ENCODE measurements at places on chromosomes 4 and X.

- no peak for DNase-seq
Observed at GRCh38 chrX:123206176-123206575, 22.1 kb downstream of the GRIA3 start.

- DNase-seq: no peak
Observed at GRCh38 chr4:19883841-19884240, 367.9 kb upstream of the SLIT2 start.

DNA sequence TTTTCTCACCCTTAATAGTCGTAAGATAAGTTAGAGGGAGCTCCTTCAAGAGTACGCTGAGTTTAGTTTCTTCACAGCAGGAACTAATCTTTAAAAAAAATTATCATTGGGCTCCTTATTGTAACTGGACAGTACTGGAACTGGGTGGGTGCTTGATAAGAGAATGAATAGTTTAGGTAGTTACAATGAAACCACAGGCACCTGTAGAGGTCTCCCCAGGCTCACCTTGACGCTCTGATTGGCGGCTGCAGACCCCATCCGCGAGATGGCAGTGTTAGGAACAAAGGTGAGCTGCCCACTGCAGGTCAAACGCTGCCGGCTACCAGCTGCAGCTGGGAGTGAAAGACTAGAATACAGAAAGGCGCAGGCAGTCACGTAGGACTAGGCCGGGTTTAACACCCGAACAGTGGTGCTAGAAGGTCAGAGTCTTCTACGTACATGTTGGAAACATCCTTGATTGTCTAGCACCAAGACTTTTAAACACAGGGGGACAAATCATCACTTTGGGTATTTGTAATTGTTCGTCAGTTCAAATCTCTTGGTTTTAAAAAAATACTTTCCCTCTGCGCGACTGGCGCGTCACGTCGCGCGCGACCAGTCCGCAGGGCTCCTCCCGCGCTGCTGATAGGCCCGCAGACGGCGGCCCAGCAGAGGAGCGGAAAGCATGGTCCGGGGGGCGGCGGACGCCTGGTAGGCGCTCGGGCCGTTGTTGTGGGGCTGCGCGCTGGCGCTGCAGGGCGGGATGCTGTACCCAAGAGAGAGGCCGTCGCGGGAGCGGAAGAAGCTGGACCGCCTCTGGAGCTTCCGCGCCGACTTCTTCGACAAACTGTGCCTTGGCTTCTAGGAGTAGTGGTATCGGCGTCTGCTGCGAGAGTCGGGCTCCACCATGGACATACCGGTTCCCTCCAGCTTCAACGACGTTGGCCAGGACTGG lies 45.6 kb downstream of the SMARCA5 start:
- peak; percentile 78 for DNase-seq

DNA sequence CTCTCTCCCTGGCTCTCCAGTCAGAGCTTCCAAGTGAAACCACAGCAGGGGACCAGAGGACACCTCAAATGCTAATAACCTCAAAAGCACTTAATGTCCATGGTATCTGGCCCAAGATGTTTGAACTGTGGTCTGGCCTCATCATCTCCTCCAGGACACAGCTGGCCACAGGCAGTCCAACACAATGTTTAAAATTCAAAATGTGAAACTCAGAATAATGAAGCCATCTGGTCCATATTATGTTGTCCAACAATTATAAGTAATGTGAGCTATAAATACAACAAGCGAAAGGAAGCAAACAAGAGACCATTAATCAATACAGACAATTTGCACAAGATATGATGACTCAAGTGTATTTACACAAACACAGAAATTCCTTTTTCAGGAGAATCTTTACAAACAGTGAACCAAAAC lies 90.7 kb upstream of the S100G start:
- DNase-seq: no peak

GRCh38 chrX:100904433-100904832 lies 24.3 kb downstream of the XKRX start:
- DNase-seq: no peak

DNA sequence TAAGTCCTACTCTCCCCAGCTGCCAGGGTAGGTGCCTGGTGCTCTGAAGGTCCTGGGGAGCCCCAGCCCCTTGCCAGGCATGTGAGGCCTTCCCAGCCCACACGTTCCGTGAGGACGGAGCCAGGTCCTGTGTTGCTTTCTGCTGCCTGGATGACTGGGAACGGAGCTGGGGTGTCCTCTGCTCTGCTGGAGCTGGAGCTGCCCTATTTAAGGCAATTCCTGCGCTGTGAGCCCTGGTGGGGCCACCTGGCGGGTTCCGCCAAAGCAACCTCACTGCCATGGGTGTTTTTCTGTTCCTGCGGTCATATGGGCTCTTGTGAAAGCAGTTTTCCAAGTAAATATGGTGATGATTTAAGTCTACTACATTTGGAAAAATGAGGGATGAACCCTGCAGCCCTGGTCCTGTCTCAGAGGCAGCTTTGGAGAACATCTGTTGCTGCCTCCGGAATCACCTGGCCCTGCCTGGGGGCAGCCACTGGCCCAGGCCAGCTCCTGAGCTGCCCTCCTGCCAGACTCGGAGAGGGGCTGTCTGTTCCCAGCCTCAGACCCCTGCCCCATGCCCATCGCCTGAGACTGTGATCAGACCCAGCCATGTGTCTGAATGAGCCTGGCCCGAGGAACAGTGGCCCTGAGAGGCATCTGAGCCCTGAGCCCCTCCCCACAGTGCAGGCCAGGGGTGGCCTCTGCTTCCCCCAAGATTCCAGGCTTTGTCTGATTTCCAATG lies 33.2 kb downstream of the FGFRL1 start:
- DNase-seq: no peak

GRCh38 chrX:106730401-106730800 lies 3.9 kb downstream of the RNF128 start:
- DNase-seq: no peak

DNA sequence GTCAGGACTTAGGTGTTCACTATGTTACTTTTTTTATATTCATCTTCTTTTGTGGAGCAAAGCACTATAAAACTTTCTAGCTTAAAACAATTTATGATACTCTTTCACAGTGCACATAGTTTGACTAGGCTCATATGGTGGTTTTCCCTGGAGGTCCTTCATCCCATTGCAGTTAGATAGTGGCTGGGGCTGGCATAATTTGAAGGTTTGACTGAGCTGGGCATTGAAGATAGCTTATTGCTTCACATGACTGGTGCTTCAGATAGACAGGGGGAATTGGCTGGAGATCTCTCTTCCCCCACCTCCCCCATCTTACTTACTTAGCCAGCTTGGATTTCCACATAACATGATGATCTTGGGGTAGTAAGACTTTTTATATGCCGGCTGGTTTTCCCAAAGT lies 7.0 kb upstream of the GABRA4 start:
- no peak for DNase-seq

- peak; percentile 47 for DNase-seq
Observed at GRCh38 chrX:129786210-129786651, 6.5 kb downstream of the SASH3 start.

DNA sequence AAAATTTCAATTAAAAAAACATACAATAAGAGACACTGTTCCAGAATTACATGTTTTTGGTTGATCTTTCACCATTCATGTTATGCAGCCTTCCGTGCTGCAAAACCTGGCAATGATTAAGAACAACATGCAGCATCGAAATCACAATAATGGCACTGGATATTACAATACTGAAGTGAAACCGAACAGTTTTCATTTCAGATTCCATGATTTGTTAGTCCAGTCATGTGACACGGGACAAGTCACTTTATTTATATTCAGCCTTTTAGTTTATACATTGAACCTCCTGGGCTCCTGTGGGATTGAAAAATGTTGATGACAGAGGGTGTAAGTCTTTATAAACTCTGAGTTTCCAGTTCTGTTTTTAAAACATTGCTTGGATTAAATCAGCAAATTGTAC lies 142.5 kb upstream of the TTC29 start:
- DNase-seq: no peak

DNA sequence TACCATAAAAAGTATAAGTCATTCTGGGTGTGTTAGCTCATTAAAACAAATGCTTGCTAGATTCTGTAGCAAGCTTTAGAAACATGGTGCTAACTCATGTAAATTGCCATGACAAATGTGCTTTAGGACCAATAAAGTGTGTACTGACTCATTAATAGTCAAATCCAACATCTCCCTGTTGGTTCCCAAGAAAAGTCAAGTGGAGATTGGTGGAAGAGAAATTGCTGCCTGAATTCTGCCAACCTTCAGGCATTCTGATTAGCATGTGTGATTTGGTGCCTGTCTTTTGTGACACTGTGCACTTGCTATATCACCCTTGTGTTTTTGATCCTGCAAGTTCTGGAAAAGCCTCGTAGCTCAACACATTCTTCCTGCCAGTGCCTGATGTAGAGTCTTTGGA lies 503.8 kb upstream of the BOD1L1 start:
- DNase-seq: no peak

GRCh38 chrX:21490341-21490740 lies 116.1 kb downstream of the CNKSR2 start:
- no peak for DNase-seq

DNA sequence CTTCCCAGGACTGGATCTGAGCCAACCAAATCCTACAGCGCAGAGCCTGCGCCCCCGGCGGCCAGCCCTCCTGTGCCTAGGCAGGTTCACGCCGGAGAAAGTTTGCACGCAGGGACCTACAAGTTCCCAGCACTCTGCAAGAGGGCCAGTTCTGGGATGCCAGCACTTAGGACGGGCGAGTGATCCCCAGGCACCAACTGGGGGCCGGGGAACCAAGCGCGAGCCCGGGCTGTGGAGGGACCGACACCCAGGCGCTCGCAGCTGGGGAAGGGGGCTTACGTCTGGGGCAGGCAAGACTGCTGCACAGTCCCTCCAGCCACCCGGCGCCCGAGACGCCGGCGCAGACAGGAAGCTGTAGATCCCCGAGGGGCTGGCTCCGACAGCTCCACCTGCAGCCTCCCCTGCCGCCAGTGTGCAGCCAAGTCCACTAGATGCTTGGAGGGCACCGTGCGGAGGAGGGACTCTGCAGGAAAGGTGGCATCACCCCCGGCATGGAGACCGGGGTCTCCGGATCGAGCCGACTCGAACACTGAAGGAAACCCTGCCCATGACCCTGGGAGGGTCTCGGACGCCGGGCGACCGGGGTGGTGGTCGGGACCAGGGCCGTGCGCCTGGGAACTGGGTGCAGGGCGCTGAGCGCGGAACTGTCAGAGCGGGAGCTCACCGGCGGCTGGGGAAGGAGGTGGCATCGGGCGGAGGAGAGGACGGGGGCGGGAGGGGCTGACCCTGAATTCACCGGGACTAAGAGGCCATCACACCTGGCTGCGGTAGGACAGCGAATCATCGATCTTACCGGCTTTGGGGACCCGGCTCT lies 566 bp downstream of the CORIN start:
- DNase-seq: peak; percentile 70

DNA sequence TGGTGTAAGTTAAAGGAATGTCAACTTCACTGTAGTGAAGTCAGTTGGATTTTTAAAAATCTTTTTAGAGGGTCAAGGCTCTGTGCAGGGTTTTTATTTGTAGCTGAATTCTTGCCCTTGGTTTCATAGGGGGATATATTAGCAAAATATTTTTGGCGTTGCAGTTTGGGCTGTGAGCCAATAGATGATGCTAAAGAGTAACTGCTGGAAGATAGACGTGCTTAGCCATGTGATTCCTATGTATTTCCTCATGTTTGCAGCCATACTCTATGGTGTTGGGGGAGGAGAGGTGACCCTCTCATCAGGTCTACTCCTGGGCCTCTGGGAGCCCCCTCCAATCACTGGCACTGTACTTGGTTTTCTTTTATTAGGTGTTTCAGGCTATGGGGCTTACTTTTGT lies 246.7 kb upstream of the ARHGAP24 start:
- no peak for DNase-seq

GRCh38 chrX:11422525-11422857 lies 129.3 kb downstream of the AMELX start:
- no peak for DNase-seq

- no peak for DNase-seq
Observed at GRCh38 chr4:156956826-156957368, 14.7 kb downstream of the PDGFC start.
